Ascending aorta (tissue), 2 donors: ENCODE measurements at places on chromosomes 11 and 22. TPM values are rescaled to one million over a fixed set of nuclear protein-coding genes. Genes with fewer than 3 reads are reported as not detected.

The FGF4 gene
- not detected for total RNA-seq

The UEVLD gene
- total RNA-seq = 10.1 TPM

The EHF gene
- not detected for total RNA-seq

The OTOG gene
- not detected for total RNA-seq

The OR2AG2 gene
- total RNA-seq = 0.43 TPM

The ADORA2A gene
- total RNA-seq = 14.7 TPM

The LYVE1 gene
- 66.3 TPM for total RNA-seq

The KMT2A gene
- total RNA-seq = 61.3 TPM

The CHADL gene
- not detected for total RNA-seq

DNA sequence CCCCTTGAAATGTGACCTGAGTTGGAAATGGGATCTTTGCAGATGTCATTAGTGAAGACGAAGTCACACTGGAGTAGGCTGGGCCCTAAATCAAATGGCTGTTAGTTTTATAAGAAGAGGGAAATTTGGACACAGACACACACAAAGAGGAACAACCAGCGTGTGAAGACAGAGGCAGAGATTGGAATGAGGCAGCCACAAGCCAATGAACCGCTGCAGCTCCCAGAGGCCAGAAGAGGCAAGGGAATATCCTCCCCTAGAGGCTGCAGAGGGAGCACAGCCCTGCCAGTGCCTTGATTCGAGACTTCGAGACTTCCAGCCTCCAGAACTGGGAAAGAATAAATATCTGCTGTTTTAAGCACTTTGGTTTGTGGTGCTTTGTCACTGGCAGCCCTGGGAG lies 484.5 kb downstream of the MN1 start:
- DNase-seq = no peak

- no peak for DNase-seq
Measured at GRCh38 chr22:19644314-19645223, 69.7 kb upstream of the SEPTIN5 start.

GRCh38 chr11:30128269-30128932 lies 102.4 kb upstream of the FSHB start:
- no peak for DNase-seq

GRCh38 chr22:34534101-34534500 lies 531.9 kb upstream of the ISX start:
- no peak for DNase-seq

GRCh38 chr22:29314537-29315285 lies 786 bp downstream of the RASL10A start:
- DNase-seq = no peak

GRCh38 chr11:93560199-93560932 lies 17.2 kb upstream of the SMCO4 start:
- DNase-seq = no peak

DNA sequence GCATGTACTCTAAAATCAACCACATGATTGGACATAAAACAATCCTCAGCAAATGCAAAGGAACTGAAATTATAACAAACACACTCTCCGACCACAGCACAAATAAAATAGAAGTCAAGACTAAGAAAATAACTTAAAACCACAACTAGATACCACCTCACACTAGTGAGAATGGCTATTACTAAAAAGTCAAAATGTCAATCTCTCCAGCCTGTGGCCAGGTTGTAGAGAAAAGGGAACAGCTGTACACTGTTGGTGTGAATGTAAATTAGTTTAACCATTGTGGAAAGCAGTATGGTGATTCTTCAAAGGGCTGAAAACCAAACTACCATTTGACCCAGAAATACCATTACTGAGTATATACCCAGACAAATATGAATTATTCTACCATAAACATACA lies 1025.7 kb upstream of the TENM4 start:
- DNase-seq = no peak

DNA sequence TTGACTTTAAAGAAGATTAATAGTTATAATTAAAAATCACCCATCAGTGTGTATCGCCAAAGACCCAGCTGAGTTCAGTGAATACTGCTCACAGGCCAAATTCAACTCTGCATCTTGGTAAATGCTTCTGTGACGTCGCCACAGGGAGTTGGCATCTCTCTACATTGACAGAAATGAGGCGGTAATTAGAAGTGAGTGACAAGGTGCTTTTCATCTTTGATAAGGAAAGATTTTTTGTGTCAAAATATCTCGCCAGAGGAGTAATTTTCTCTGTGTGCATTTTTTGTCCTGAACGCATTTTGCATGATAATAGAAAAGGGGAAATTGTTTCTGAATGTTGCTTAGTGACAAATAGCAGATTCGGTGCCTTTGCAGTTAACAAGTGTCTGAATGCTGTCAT lies 345.8 kb downstream of the CNTN5 start:
- DNase-seq = no peak

DNA sequence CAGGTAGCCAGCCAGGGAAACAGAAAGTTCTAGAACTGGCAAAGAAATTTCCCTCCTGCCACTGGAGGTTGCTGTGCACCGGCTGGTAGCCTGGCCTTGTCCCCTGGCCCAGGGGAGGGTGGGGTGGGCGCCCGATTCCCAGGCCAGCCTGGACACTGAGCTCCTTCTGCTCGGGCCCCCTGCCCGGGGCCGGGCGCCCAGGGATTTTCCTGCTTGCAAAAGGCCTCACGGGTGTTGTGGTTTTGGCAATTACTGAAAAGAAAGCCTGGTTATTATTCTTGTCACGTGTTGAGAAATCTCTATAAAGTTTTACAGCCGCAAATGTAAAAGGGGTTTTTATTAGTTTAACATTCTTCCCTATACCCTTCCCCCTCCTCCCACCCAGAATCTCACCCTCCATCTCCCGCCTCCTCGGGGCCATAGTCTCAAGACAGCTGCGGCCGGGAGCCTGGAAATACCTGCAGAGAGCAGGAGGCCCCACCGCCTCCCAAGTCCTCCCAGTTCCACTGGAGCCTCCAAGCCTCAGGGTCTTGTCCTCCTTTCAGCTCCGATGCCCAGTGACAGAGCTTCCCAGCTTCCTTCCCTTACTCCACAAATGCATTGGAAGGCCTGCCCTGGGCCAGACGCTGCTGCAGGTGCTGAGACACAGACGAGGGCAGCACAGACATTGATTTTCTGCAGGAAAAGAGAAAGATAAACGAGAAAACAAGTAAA lies 1515.6 kb downstream of the TBC1D22A start:
- no peak for DNase-seq

DNA sequence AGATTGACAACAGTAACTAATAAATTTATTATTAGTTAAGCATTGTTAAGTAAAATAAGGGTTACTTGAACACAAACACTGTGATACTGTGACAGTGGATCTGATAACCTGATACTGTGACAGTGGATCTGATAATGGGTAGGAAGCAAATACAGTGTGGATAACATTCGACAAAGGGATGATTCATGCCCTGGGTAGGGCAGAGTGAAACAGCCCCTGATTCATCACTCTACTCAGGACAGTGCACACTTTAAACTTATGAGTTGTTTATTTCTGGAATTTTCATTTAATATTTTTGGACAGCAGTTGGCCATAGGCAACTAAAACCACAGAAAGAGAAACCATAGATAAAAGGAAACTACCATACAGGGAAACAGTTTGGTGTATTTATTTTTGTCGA lies 60.8 kb upstream of the CTSC start:
- no peak for DNase-seq

GRCh38 chr22:22815397-22816170 lies 72.0 kb upstream of the IGLL5 start:
- no peak for DNase-seq

DNA sequence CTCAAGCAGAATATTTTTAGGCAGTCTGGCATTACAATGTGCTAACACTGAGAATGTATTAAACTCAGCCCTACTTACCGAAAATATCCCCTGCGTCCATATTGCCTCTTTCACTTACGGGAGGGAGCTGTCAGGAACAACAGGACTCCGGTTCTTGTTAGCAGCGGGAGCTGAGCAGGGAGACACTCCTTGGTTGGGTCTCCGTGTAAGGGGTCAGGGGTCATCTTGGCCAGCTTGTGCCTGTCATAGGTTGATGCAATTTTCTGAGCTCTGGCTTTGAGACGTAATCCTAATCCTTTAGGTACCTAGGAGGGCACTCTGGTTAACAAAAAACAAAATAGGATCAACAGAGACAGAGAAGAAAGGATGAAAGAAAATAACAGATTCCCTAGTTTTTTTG lies 1477.2 kb downstream of the BRD1 start:
- DNase-seq = no peak

DNA sequence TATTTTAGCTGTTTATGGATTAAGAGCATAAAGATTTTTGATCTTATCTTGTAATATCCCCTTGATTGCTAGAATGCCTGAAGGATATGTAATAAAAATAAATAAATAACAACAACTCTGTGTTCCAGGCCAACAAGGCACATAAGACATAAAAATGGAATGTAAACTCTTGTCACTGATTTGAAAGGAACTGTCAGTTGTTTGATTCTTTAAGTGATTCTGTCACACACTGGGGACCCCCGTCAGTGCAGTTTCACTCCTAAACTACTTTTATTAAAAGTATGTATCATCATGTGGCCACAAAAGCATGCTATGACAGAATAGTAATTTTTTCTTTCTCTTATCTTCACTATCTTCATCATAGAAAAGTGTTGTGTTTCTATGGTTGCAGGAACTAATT lies 572.4 kb downstream of the CNTN5 start:
- DNase-seq = no peak

- DNase-seq = no peak
Measured at GRCh38 chr22:17981497-17981896, 42.9 kb downstream of the MICAL3 start.

DNA sequence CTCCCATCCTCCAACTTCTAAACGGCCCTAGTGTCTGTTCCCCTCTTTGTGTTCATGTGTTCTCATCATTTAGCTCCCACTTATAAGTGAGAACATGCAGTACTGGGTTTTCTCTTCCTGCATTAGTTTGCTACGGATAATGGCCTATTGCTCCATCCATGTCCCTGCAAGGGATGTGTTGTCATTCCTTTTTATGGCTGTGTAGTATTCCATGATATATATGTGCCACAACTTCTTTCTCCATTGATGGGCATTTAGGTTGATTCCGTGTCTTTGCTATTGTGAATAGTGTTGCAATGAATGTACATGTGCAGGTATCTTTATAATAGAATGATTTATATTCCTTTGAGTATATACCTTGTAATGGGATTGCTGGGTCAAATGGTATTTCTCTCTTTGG lies 5.6 kb upstream of the SMIM38 start:
- no peak for DNase-seq

- peak; percentile 72 for DNase-seq
Measured at GRCh38 chr11:62546929-62547625, 471 bp upstream of the AHNAK start.

DNA sequence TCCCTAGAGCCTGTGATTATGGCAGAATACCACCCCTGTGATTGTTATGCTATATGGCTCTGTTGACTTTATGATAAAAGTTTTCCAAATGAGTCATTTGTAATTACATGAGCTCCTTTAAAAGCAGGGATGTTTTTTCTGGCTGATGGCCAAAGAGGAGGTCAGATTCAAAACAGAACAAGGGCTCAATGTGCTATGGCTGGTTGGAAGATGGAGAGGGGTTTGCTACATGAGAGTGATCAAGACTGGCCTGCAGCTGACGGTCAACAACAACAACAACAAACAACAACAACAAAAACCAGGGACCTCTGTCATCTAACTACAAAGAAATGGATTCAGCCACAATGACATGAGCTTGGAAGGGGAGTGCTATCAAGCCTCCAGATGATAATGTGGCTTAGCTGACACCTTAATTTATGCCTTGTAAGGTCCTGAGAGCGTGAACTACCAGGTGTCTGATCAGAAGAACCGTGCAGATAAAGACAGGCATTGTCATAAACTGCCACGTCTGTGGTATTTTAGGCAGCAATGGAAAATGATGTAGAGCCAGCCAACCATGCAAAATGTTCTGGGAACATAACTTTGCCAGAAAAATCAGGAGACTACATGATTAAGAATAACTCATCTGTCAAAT lies 47.2 kb downstream of the PIWIL3 start:
- no peak for DNase-seq

- DNase-seq = no peak
Measured at GRCh38 chr11:86749376-86749775, 51.0 kb upstream of the PRSS23 start.

GRCh38 chr11:121634889-121635288 lies 182.1 kb upstream of the SORL1-AS1 start:
- DNase-seq = no peak

DNA sequence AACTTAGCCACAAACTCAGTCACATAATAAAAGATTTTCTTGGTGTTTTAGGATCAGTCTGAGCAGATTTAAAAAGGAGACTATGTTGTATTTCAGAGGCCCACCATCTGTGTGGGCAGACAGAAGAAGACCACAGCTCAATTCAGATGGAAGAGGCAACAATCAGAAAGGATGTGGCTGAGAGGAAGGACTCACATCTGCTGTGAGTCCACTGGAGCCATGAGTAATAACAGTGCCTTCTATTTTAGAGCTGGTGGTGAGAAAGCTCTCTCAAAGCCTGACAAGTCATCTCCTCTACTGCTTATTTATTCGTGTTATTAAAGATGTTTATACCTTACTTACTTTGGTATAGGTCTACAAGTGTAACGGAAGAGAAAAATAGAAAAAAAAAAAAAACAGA lies 357.2 kb downstream of the OPCML start:
- DNase-seq = no peak

- peak; percentile 87 for DNase-seq
Measured at GRCh38 chr11:119338318-119338890, 2.3 kb downstream of the C1QTNF5 start.

DNA sequence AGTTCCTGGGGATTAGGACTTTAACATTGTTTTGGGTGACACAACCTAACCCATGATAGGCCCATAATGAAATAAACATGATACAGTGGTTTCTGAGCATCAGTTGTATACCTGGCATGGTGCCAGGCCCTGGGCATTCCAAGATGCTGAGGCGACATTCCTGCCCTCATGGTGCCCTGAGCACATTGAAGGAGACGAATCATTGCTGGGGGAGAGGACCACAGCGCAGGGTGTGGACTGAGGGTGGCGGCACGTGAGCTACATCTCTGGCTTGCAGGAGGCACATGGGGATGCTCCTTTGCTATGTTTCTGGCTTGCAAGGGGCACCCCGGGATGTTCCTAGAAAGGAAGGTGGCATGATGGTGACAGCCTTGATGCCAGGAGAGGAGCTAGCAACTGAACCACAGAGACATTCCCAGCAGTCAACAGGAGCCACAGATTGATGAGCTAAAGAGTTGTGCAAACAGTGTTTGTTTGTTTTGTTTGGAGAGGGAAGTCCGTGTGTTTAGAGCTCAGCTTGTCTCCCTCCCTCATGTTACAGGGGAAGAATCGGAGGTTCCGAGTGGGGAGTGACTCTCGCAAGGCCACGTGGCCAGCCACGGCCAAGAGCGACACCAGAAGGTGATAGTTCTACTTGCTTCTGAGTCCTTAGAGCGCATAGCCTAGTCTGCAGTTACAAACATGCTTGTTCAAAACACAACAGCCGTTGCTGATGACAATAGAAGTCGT lies 106.4 kb downstream of the MIAT start:
- no peak for DNase-seq

GRCh38 chr11:3204141-3205015 lies 14.2 kb downstream of the MRGPRG start:
- no peak for DNase-seq
